ENCODE measurements at places on chromosomes 12 and 14. TPM values are rescaled to one million over a fixed set of nuclear protein-coding genes. Genes with fewer than 3 reads are reported as not detected.

GRCh38 chr14:59362513-59362912 lies 102.7 kb downstream of the GPR135 start:
- DNase-seq = no peak

The POTEG gene
- total RNA-seq = not detected

The OASL gene
- total RNA-seq = not detected

The WNT5B gene
- 1.2 TPM for total RNA-seq

The PPP4R4 gene
- total RNA-seq = 9.6 TPM

DNA sequence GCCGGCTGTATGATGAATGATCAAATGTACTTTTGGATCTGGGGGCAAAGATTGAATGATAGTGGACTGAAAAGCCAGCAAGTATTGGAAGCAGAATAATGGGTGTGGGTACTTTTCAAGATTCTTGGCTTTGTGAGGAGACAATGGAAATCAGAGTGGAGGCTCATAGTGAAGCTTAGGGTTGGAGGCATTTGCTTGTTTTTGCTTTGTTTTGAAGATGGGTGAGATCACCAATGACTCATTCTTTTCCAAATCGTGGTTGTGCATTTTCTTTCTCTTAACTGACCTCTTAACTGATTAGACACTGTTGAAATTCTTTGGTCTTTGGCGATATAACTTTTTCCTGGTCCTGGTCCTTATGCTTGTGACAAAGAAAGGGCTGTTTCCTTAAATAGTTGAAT lies 54.4 kb downstream of the PELI2 start:
- no peak for DNase-seq

- DNase-seq = no peak
Measured at GRCh38 chr14:37900561-37900960, 305.1 kb downstream of the TTC6 start.

DNA sequence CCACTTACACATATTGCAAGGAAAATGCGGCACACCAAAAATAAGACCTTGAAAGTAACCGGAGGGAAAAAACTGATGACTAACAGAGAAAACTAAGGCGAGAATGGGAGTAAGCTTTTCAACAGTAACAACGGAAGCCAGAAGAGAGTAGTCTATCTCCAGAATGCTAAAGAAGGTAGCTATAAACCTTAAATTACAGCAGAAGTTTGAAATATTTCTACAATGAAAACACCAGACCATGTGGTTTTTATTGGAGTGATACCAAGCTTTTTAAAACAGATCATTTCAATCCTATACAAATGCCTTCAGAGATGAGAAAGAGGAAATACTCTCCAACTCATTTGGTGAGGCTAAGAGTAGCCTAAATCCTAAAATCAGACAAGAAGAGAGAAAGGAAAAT lies 209.5 kb downstream of the ANO6 start:
- DNase-seq = no peak

- no peak for DNase-seq
Measured at GRCh38 chr12:95291501-95291900, 73.9 kb downstream of the VEZT start.

All from H1 (cell line).